ENCODE measurements at places on chromosomes 16 and 17. TPM values are rescaled to one million over a fixed set of nuclear protein-coding genes. Genes with fewer than 3 reads are reported as not detected.

TUBB3 gene
- total RNA-seq = 12.5 TPM

TBC1D3C gene
- total RNA-seq = not detected

RUSF1 gene
- total RNA-seq = 50.6 TPM

CX3CL1 gene
- total RNA-seq = 45.5 TPM

PTX4 gene
- 0.33 TPM for total RNA-seq

KRTAP1-1 gene
- not detected for total RNA-seq

TP53TG3C gene
- not detected for total RNA-seq

MYH8 gene
- total RNA-seq = not detected

TBC1D3K gene
- not detected for total RNA-seq

ABAT gene
- 10.3 TPM for total RNA-seq

KRTAP3-2 gene
- not detected for total RNA-seq

MAF gene
- total RNA-seq = 109 TPM

XYLT1 gene
- total RNA-seq = 15.0 TPM

CDH8 gene
- total RNA-seq = 4.1 TPM

DPEP2NB gene
- not detected for total RNA-seq

EPOP gene
- total RNA-seq = 1.5 TPM
